GM12864 (cell line): ENCODE measurements at places on chromosomes 1 and 21.

DNA sequence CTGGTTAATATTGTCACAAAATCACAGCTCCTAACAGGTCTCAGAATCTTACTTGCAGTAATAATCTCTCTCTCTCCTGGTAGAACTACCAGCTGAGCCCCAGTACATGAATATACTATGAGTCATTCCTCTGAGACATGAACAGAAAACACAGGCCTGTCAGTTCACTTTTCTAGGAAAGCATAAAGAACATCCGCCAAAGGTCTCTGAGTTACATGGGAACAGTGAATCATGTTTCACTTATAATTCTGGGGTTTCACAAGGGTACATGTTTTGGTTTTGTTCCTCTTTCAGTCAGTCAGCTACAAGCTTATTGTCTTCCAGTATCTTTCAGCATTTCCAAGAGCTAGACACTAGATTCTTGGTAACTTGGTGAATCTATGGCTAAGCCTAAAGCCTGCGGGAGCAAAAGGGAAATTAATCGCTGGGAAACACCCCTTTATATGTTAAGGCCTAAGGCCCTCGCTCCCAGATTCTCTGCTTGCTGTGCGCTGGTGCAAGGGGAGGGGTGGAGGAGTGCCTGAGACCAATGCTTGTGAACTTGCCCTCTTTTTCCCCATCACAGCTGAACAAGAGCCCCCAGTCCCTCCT, 31.7 kb downstream of the IFNGR2 start:
- DNase-seq, result peak; percentile 92

DNA sequence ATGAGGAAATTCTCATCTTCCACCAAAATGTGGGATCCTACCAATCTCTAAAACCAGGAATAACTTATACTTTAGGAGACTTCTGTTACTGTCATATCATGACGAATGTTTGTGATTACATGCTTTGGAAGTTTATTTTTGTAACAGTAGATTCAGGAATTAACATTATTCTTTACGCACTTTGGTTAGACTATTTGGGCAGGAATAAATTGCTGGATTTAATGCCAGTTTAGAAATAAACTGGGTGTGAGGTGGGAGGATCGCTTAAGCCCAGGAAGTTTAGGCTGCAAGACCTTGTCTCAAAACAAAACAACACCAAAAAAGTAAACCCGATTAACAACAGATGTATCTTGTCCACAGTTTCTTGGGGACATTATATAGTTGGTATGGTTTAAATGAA, 52.1 kb downstream of the MIGA1 start:
- no peak for DNase-seq

DNA sequence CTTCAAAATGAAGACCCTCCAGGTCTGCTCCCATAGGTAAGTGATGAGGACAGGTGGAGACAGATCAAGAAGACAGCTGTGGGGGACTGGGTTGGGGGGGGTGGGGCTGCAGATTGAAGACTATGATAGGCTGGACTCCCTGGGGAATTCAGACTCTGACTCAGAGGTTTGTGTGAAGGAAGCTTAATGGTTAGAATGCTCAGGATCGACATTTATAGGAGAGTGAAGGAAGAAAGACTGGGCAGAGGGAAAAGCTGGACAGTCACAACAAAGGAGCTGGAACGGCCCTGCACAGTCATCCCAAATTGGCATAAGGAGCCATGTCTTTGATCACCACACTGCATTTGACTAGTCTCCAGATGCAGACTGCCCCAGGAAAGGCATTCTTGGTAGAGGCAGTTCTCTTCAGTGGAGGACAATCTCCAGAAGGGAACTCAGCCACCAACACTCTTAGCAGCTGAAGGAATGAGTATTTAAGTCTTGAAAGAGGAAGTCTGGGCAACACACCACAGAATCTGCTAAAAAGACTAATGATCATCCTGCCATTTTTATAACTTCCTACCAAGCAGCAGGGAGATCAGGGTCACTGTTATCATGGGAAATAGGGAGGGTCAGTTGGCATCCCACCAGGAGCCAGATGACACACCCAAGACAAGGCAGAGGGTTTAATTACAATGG, 120.0 kb upstream of the ZC3H11B start:
- no peak for DNase-seq

DNA sequence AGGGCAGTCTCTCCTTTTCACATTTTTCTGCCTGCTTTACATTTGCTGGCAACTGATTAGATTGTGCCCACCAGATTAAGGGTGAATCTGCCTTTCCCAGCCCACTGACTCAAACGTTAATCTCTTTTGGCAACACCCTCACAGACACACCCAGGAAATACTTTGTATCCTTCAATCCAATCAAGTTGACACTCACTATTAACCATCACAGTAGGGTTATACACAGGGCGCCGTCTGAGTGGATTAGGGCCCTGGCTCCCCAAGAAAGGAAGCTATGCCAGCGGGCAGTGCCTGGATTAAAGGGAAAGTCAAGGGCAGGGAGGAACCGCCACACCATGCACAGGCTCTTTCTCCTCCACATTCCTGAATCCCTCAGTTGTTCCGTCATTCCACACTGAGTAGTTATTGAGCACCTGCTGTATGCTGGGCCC, 56.2 kb downstream of the EVA1C start:
- DNase-seq, result no peak

- no peak for DNase-seq
Measured at GRCh38 chr1:203325418-203326091, 20.2 kb downstream of the BTG2 start.

DNA sequence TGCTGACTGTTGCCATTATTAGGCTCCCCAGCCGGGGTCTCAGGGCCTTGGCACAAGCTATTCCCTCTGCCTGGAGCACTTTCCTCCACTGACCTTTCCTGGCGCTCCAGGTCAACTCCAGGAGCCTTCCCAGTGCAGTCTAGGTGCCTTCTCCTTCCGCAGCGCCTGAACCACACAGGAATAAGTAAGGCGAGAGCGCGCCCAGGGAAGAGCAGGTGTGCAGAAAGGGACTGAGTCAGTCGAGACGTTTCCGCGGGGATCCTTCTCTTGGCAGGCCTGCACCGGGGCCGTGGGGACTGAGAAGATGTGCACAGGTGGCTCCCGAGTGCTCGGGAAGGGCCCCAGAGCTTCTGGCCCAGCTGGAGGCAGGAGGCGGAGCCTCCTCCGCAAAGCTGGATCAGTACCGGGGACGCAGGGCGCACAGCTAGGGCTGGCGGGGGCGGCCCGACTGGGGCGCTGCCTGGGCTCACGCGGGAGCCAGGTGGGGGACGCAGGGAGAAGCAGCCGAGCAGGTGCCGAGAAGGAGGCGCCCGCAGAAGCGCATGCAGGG, 765 bp upstream of the BMP8A start:
- no peak for DNase-seq

DNA sequence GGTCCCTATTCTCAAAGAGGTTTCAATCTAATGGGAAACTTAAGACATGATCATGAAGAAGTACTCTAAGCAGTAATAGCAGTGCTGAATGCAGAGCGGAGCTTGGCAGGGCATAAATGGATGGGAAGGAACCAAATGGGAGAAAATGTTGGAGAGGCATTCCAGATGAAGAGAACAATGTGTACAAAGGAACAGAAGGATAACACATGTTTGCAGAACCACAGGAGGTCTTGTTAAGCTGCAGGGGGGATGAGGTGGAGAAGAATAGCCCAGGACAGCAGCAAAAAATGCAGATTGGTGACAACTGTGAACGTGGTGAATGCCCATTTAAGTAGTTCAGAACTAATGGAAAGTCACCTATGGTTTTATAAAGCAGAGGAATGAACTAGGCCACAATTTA, 99.1 kb downstream of the ASTN1 start:
- no peak for DNase-seq

DNA sequence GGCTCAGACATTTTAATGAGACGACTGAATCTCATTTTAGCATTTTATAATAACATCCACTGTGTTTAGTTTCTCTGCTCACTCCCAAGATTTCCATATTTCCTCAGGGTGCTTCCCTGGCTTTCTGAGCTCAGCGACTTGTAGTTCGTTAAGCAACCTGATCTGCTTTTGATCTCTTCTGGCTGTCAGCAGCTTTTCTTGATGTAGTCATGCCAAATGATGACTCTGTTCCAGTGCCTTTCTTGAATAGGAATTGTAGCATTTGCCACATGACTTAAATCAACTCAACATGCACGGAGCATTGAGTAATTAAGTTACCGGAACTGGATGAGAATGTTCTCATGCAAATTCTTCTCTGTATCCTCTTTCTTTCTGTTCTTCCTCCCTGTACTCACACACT, 246.1 kb downstream of the FMN2 start:
- DNase-seq, result no peak
